ENCODE measurements at places on chromosomes 5 and 9.
A peak's percentile ranks its signal among the peaks of the same experiment; 100 is the strongest.

- no peak for DNase-seq
These were observed 39.5 kb upstream of the HSPB3 start for GRCh38 chr5:54415896-54416601.

GRCh38 chr5:32845171-32845570 lies 134.1 kb downstream of the NPR3 start:
- DNase-seq = no peak

DNA sequence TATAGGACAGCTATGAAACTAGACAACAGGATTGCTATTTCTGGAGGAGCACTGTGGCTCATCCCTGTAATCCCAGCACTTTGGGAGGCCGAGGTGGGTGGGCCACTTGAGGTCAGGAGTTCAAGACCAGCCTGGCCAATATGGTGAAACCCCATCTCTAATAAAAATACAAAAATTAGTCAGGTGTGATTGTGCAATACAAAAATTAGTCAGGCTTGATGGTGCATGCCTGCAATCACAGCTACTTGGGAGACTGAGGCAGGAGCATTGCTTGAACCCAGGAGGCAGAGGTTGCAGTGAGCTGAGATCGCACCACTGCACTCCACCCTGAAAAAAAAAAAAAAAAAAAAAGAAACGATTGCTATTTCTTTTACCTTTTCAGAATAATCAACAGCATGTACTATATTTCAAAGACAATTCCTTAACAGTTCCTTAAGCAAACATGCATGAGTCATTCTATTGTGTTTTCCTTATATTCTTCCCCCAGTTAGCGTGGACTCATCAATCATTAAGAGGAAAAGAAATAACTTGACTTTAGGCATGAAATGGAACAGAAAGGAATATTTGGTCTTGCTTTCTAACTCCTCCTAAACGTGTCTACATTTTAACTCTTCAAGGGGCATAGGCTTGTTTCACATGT lies 162.6 kb downstream of the TAF11L14 start:
- no peak for DNase-seq

DNA sequence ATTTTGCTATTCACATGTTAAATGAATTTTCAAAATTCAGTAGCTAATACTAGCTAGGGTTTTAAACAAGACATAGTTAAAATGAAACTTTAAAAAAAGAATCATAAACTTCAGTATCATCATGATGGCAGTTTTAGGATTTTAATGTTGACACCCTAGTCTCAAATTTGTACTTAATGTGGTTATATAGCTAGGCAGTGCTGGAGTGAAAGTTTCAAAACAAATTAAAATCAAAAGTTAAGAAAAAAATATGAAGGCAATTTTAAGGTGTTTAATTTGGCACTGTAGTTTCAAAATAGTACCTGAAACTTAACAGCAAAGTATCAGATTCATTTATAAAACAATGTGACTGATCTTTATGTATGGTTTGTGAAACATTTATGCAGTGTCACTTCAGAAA lies 19.3 kb upstream of the CDKN2B start:
- no peak for DNase-seq

- DNase-seq = no peak
These were observed 41.2 kb upstream of the TRIO start for GRCh38 chr5:14101922-14102321.

GRCh38 chr5:35436400-35437057 lies 181.1 kb upstream of the SPEF2 start:
- peak; percentile 25 for DNase-seq

DNA sequence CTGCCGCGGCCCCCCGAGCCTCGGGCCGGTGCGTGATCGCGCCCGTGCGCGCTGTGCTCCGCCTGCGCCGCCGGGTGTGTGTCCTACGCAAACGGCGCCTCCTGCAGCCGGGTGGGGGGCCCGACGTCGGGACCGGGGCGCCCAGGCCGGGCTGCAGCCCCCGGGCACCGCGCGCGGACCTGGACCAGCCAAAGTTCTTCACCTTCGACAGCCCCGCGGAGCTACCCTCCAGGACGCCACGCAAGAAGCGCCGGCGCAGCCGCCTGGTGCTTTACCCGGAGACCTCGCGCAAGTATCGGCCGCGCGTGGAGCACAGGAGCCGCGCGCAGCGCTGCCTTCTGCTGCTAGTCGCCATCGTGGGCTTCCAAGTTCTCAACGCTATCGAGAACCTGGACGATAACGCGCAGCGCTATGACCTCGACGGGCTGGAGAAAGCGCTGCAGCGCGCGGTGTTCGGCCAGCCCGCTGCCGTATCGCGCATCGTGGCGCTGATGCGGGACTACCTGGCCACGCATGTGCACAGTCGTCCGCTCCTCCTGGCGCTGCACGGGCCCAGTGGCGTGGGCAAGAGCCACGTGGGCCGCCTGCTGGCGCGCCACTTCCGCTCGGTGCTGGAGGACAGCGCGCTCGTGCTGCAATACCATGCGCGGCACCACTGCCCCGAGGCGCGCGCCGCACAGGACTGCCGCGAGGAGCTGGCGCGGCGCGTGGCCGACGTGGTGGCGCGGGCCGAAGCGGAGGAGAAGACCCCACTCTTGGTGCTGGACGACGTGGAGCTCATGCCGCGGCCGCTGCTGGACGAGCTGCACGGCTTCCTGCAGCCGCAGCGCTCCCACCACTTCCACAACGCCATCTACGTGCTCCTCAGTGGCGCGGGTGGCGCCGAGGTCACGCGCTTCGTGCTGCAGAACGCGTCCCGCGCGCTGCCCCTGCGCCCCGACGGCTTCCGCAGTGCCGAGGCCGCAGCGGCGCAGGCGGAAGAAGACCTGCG lies 1.5 kb downstream of the TOR4A start:
- no peak for DNase-seq

DNA sequence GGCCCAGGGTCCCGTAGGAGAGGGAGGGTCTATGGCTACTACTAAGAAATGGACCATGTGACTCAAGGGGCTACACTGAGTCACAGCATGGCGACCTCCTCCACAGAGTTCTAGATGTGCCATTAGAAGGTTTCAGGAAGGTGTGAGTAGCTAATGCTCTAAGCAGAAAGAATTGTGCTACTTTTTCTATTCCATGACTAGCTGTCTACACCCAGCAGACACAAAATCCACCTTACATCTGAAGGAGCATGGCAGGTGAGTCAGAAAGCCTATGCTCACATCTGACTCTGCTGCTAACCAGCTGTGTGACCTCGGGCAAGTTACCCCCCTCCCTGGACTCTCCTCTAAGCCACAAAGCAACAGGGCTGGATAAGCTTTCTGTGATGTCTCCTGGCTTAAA lies 14.4 kb upstream of the MEIKIN start:
- DNase-seq = no peak

- DNase-seq = no peak
These were observed 423.5 kb upstream of the RIOK2 start for GRCh38 chr5:97606531-97606930.

GRCh38 chr5:119327018-119327417 lies 28.8 kb upstream of the TNFAIP8 start:
- no peak for DNase-seq

- DNase-seq = no peak
These were observed 720.2 kb upstream of the TYRP1 start for GRCh38 chr9:11973011-11973410.

- peak; percentile 31 for DNase-seq
These were observed 644 bp downstream of the NIM1K start for GRCh38 chr5:43192558-43193180.

DNA sequence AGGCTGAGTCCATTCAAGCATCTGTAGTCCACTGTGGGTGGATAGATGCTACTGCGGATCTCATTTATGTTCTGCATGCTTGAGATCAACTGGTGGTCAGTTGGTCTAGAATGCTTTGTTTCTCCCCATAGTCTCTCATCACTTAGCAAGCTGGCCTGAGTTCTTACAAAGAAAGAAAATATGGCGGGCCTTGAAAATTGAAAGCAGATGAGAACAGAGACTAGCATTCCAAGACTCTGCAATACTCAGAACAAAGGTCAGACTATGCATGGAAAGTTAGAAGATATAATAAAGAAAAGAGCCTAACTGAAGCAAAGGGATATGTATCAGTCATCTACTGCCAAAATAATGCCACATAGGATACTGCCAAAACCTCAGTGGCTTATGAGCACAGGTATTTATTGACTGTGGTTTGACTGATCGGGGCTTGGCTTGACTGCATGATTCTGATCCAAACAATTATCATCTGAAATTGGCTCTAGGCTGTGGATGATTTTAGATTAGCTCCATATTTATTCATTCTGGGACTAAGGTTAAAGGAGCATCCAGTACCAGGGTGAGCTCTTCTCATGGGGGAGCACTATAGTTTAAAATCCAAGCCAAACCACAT lies 258.9 kb downstream of the TAF11L14 start:
- DNase-seq = no peak

- DNase-seq = no peak
These were observed 3.9 kb upstream of the RARS1 start for GRCh38 chr5:168482361-168482760.

DNA sequence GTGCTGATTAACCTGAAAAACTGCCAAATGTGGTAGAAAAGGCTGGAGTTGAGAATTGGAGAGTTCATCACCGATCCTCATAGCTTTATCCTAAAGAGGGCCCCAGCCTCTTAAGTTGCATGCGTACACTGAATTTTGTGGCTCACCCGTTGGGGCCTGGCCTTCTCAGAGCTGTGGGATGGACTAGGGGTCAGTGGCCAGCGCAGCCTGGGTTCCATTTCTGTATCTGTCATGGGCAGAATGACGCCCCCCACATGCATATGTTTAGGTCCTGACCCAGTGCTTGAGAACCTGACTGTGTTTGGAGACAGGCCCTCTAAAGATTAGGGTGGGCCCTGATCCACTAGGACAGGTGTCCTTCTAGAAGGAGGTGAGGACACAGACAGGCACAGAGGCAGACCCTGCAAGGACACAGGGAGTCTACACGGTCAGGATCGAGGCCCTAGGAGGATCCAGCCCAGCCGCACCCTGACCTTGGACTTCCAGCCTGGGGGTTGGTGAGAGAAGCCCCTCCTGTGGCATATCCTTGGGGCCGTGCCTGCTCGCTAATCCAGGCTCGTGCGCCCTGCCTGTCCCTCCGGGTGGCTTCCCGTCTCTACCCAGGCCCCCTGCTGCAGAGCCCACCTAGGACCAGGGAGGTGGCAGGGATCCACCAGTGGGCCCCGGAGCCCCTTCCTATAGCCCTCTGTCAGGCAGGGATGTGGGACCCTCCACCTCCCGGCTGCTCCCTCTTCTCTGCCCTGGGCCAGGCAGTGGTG lies 32.2 kb downstream of the NDUFS6 start:
- no peak for DNase-seq

DNA sequence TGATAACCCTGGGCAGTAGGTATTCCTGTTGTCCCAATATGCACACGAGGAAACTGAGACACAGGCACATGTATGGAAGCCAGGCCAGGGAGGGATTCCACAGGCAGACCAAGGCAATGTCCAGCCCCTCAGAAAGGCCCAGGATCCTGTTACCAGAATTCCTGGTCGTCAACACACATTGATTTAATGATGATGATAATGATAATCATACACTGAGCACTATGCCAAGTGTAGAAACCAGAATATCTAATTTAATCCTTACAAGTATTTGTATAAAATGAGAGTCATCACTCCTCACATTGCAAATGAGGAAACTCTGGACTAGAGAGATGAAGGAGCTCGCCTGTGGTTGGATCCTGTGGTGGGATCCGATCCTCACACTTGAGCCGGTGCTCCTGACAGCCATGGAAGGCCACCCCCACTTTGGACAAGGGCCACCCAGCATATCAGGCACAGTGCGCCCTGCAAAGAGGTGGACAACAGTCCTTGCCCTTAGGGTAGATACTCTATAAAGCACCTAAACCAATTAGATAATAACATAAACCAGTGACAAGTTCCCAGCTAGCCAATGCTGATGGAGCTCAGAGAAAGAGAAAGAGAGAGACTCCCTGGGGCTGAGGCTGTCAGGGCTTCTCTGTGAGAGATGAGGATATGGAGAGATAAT lies 185.3 kb downstream of the SLIT3 start:
- DNase-seq = no peak

- DNase-seq = peak; percentile 58
These were observed 1062.6 kb downstream of the NR2F1-AS1 start for GRCh38 chr5:92518318-92518904.

DNA sequence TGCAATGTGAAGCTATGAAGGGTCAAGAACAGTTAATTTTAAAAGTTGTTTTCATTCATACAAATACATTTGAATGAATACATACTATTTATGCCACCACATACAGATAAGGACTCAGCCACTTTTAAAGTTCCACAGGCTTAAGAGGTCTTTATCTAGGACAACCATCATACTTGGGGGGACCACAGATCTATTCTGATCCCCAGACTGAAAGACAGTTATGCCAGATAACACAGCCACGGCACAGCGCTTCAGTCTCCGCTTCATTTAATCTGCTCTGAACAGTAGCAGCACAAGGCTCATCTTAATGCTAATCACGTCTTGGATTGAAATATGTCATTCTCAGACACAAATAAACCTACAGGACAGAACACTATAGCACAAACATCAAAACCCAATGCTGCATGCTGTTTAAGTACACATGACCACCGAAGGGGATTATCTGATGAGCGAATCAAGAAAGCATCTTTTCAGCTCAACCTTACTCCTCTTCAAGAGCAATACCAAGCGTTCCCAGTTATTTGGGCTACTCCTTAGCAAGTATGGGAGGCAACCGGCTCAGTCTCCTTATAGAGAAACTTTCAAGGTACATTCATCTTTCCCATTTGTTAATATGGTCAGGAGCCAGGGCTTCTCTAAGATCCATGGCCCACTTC lies 33.3 kb downstream of the PUM3 start:
- no peak for DNase-seq

DNA sequence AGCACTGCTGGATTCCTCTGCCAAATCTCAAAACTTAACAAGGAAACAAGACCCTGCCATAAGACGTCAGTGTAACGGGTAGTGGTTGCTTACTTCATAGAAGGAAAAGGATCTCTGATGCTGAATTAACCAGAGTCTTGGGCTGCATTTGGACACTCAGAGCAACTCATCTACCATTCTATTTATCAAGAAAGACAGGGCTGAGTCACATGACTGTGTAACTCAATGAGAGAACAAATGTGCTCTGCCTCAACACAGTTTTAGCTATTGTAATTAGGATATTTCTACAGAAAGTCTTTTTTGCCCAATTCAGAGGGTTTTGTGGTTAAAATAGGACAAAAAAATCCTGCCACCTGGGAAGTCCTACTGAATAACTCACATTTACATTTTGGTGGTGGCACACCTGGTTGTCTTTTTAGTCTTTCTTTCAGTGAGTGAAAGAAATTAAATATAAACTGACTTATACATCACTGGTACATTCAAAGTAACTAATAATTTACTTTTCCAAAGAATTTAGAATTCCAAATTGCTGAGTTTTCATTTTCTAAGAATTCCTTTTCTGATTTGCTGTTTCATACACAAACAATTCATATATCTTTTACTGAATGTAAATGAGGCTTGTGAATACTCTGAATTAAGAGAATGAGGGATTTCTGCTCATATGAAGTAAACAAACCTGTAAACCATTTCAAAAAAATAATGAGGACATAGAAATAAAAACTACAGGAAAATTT lies 104.4 kb downstream of the MPDZ start:
- no peak for DNase-seq

- no peak for DNase-seq
These were observed 143.0 kb downstream of the GPBP1 start for GRCh38 chr5:57316798-57317327.

GRCh38 chr5:81986126-81986525 lies 14.3 kb downstream of the ATG10 start:
- no peak for DNase-seq

Measured in HEK293T (cell line).